ENCODE measurements at places on chromosomes 6 and 20.
A peak's percentile ranks its signal among the peaks of the same experiment; 100 is the strongest.

DNA sequence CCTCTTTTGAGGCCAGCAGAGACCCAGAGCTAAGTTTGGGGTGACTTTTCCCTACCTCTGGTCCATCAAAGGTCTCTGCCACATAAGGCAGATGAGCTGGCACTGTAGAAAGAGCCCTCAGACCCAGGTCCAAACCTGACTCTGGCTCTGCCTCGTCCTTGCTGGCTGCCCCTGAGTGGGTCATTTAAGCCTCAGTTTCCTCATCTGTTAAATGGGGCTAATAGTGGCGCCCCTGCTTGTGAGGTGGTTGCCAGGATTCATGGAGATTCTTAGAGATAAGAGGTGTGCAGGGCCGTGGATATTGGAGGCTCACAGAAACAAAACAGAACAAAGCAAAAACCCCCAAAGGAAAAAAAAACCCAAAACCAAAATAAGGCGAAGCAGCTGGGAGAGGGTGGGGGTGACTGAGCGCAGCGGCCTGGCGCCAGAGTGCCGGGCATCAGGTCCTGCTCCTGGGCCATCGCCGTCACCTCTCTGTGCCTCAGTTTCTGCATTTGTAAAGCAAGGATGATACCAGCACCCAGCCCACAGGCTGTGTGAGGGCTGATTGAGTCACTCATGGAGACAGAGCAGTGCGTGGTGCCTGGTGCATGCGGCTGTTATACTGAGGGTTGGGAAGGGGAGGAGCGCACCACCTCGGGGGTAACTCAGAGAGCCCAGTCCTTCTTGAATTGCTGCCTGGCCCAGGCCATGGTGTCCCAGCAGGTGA is 133.8 kb upstream of the PTPN1 start:
- no peak for DNase-seq

DNA sequence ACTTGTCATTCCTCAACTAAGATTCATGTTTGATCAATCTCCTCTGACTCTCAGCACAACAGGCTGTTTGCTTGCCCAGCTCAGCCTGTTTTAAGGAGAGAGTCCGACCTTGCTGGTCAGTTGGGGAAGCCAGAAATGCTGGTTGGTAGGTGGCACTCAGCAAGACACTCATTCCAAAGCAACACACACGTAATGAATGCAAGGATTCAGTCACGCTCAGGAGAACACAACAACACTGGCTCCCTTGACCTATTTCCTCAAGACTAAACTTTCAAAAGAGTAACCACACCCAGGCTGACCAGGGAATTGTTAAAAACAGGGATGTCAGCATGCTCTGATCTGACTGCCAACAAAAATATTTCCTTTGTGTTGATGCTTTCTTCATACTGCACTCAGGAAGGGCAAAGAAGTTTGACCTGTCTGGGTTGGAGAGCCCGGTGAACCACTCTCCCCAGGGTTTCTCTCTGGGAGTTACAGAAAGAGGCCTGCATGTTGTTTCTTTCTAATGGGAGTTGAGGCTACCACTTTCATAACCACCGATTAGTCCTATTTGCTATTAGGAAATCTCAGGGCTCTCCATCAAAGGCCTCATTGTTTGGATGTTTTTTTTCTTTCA is 25.6 kb upstream of the PREP start:
- no peak for DNase-seq

- DNase-seq: no peak
Observed at GRCh38 chr20:46544576-46544975, 5.9 kb downstream of the OCSTAMP start.

GRCh38 chr6:149825292-149825691 is 38.9 kb downstream of the LRP11 start:
- DNase-seq: no peak

DNA sequence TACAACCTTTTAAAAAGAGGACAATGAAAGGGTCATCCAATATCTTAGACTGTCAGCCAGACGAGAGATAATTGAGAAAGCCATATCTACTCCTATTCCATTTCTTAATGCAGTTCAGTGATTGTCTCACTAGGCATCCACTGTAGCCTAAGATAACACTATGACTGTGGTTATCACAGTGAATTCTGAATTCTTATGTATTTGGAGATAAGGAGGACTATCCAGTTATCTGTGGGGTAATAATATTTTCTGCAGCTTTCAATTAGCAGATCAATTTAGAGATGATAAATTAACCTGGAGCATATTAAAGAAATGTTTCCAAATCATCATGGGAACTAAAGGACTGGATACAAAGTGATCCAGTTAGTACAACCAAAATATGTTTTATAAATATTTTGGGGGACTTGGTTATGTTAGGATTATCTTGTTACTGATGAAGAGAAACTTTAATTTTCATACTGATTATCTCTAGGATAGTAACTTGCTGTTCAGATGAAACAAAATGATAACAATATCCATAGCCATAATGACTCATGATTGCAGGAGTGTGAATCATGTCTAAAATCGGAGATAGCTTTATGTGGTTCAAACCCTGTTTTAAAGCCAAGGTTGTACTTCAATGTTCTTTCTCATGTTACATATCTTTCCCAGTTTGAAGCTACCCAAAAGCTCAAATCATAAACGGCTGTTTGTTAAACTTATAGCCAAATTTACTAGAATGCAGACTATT is 1152.0 kb downstream of the HACE1 start:
- no peak for DNase-seq

GRCh38 chr6:62480544-62480943 is 194.5 kb upstream of the KHDRBS2 start:
- DNase-seq: no peak

DNA sequence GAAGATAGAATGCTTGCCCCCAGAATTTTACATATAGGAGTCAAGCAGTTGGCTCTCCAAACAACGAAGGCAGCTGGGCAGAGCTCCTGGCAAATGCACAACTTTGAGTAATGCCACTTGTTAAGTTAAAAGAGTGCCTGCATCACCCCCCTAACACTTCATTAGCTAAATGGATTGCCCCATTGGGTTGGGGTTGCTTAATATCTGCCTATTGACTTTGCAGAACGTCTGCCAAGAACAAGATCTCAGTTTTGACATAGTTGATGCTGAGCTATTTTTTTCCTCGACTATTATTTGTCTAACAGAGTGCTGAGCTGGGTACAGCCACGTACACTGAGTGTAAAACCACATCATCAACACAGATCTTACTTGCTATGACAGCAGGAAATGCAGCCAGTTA is 12.1 kb downstream of the ANKRD60 start:
- no peak for DNase-seq

DNA sequence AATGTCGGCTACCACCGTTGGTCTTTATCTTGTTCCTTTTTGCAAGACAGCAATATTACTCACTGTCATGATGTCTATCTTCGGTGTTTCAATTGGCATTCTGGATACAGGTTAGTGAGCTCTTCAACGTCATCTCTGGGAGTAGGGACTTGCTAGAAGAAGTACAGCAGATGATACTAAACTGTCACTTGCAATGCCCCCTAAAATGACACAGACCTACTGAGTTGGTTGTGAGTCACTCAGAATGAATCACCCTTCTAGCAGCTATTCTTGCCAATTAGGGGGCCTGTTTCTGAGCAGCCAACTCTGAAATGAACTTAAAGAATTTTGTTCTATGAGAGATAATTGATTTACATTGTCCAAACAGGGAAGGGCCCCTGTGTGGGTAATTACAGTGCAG is 176.5 kb downstream of the SLC16A10 start:
- peak; percentile 71 for DNase-seq

DNA sequence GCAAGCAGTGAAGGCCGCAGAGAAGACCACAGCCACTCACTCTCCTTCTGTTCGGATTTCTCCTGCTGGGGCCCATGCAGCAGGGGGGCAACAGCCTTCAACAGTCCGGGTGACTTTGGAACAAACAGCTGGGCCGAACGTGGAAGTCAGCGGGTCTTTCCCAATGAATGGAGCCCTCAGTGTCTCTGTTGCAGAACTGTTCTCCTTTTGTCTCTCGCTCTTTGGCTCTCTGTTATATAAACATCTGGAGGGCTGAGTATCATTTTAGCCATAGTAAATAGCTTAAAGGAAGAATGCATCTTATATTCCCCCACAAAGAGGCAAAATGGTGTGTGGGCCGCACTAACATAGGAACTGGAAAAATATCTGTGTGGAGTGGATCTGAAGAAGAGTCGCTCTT is 136.7 kb upstream of the RALGAPA2 start:
- DNase-seq: no peak

GRCh38 chr6:90294614-90294988 is 2.0 kb downstream of the BACH2 start:
- no peak for DNase-seq

- DNase-seq: peak; percentile 25
Observed at GRCh38 chr20:4788314-4788713, 66.6 kb downstream of the PRND start.

DNA sequence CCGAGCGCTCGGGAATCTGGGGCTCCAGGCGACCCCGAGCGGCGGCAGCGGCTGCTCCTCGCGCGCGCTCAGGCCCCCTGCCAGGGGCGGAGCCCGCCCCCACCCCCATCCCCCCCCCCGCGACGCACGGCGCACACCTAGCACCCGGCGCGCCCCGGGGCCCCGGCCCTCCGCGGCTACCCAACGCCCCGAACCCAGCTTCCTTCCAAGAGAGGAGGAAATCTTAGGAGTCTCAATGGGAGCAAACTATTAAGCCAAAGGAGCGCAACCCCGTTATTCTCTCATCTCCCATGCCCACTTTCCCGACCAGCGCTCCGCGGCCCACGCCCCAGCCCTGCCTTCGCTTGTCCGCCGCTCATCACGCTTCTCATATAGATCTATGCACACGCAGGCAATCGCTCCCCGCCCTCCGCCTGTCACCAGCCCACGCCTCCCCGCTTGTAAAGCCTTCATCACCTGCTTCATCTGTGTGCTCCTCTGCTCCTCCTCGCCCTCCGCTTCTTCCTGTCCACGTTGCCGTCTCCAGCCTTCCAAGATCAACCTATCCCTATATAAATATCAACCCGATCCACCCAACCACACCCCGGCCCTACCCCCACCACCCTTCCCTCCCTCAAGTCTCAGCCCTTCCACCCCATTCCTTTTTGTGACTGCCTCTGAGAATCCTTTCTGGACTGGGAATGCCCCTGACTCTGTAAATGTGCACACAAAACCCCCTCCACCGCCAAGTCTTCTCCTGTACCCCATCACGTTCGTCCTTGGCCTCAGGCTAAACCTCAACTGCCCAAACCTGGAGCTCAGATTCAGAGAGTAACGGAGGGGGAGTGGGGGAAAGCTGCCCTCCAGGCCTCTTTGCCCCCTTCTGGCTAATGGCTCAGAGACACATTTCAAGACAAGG is at the start of gene DLK2:
Gene DLK2, minus strand, starts transcription at position 18 of the 898 bp plus-strand sequence. CDS start 723 bp downstream, outside the sequence.
- DNase-seq: peak; percentile 28

- DNase-seq: no peak
Observed at GRCh38 chr6:28658475-28659249, 133.0 kb downstream of the GPX5 start.

GRCh38 chr6:90412538-90413369 is 116.1 kb upstream of the BACH2 start:
- no peak for DNase-seq

DNA sequence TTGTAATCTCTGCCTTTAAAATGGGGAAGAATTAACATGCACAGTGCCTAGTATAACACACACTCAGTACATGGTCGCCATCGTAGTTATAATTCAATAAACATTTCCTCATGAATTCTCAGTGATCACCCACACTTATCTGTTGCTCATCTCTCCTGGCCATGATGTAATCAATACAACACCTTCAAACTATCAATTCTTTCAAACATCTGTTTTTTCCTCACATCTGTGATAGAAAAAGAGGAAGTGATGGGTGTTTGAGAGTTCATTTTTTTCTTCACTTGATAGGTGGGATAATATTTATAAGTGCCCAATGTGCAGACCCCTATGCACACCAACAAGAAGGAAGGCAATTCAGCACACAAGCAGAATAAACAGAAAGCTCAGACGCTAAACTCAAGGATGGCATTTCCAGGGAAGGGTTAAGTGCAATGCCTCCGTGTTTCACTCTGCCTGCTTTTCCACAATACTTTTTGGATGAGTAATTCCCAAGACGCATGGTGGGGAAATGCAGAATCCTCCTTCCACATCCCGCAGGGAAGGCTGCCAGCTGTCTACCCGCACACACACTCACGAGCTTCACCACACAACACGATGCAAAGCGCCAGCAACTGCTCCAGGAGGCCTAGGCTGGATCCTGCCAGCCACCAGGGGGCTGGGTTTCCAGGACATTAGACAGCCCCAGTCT is 100.3 kb downstream of the GMPR start:
- no peak for DNase-seq

- DNase-seq: no peak
Observed at GRCh38 chr6:4351520-4352321, 216.3 kb upstream of the ECI2 start.

DNA sequence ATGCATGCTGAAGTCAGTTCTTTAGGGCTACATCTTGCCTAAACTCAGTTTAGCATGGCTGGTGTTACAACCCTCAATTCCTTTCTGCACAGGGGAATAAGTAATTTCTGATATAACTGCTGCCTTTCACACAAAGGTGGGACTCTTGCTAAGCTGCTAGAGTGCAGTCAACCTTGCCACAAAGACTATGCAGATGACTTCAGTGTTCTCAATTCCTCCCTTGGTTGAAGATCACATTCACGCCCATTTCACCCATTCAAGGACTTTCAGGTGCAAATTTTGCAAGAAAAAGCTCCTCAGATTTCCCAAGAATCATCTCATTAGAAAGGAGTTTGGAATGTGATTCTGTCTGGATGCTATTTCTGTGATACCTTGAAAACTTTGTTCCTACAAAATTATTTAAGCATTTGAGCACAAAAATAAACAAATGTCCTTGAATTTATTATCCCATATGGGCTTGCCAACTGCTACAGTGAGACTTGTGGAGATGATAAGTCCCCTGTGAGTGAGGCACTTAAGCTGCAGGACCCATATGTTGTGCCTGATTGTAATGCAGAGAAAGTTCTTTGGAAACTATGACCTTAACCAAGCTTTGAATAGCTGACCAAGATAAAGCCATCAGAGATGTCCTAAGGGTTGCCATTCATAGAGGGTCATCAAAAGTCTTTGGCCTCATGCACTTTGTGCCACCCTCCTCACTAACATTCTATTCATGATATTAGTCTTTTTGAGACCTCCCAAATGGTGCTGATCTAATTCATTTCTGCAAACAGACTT is 111.8 kb downstream of the PLCB4 start:
- no peak for DNase-seq

DNA sequence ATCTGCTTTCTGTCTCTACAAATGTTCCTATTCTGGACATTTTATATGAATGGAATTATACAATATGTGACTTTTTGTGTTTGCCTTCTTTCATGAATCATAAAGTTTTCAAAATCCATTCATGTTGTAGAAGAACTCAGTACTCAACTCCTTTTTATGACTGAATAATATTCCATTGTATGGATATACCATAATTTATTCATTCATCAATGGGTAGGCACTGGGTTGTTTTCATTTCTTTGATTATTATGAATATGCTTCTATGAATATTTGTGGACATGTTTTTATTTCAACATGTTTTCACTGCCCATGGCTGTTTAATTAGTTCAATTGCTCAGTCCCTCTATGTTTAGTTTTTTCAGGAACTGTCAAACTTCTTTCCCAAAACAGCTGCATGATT is 76.5 kb upstream of the GTSF1L start:
- DNase-seq: no peak

Data from hematopoietic multipotent progenitor cell treated with erythropoietin and hydrocortisone succinate and interleukin-3 and kit ligand, for 8 days (in vitro differentiated cells).